ENCODE measurements at places on chromosomes 5 and 9.
A peak's percentile ranks its signal among the peaks of the same experiment; 100 is the strongest.

DNA sequence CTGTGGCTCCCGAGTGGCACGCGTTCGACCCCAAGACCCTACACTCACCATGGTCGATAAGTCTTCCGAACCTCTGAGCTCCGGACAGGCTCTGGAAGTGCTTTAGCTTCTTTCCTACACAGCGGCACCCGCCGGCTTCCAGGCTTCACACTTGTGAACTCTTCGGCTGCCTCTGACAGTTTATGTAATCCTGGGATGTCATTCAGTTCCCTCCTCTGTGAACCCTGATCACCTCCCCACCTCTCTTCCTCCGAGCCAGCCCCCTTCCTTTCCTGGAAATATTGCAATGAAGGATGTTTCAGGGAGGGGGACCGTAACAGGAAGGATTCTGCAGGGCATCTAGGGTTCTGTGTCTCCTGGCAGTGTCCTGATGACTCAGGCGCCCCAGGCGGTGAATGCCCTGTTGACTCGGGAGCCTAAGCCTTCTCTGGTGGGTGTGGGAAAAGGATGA lies at the start of gene CD14:
CD14 (minus strand) TSS at position 155 of the 451 bp plus-strand sequence; CDS start at position 51, 104 bp downstream.
- DNase-seq, result peak; percentile 49

GRCh38 chr5:175814691-175815090 lies 56.7 kb upstream of the CPLX2 start:
- DNase-seq, result peak; percentile 79

DNA sequence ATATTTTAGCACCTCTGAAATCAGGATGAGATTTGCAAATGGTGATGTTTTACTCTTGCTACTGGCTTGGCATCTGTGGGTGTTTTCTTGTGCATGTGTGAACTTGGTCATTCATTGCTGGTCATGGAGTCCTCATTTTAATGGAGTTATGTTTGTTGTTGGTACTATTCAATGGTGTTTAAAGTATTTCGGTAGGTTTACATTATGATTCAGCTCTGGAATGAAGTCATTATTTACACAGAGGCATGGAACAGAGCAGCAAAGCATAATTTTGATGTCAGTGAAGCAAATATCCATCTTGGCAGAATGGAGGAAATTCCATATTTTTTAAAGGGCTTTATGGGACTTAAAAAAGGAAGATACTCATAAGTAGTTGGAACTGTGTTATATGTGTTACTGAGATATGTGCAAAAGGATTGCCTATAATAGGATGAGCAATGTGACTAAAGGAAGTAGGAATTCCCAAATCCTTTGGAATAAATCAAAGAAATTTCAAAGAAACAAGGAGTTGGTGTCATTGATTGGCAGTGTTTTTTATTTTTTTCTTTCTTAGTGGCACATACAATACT lies 147.4 kb downstream of the ACTBL2 start:
- DNase-seq, result no peak

DNA sequence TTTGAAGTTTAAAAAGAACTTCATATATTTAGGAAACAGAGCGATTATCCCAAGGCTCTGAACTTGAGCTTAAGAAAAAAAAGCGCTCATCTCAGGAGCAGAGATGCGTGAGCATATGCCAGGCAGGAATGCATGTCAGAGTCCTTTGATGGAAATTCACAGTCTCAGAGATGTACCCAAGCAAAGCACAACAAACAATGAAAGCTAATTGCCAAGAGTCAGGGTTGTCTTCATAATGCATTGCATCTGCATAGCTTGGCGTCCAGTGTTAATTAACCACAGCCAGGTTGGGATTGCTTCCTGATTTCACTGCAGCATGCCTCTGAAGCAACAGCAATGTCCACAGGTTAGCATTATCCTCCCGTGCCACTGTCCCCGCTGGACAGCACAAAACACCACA lies 907.0 kb upstream of the DMAC1 start:
- DNase-seq, result no peak

DNA sequence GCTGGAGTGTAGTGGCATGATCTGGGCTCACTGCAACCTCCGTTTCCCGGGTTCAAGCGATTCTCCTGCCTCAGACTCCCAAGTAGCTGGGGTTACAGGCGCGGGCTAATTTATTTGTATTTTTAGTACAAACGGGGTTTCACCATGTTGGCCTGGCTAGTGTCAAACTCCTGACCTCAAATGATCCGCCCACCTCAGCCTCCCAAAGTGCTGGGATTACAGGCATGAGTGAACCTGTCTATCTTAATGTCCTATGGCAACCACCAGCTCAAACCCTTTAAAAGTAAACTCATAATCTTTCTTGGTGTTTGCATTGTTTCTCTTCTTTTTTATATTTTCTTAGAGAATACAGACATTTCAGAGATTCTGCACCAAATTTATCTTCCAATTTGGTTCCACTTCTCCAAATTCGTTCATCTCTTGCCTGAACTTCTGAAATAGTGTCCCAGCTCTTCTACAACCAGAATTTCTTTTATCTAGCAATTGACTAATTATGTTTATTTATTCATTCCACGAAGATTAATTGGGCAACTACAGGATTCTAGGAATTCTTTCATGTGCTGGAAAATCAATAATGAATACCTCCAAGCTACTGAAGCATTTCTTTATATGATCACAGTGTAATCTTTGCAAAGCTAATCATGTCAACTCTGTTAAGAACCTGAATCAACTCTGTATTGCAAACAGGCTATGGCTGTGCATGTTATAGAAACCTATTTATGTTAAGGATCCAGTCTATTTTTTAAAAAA lies 60.0 kb upstream of the TYRP1 start:
- DNase-seq, result peak; percentile 5

DNA sequence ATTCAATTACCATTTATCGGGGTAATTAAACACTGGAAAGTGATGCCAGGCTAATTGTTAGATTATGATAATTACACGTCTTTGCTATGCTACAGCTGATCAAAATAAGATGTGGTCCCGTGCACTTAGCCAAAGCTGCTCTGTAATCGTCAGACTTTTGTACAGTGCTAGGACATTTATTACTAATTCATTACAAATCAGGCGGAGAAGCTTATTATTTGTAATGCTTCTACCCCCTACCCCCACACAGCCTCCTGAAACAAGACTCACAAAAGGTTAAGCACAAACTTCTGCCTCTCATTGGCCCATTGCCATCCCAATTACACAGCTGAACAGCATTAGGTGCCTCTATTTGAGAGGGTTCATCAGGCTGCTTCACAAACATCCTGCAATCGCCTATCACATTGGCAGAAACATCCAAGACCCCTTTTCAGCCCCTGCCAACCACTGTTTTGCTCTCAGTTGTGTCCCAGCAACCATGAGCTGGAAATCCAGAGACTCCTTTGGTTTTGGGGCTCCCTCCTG lies 232.7 kb downstream of the EFNA5 start:
- no peak for DNase-seq

GRCh38 chr9:134914501-134914834 lies 3.2 kb downstream of the FCN1 start:
- DNase-seq, result no peak

GRCh38 chr5:61055434-61056006 lies 106.7 kb downstream of the SMIM15 start:
- peak; percentile 67 for DNase-seq

DNA sequence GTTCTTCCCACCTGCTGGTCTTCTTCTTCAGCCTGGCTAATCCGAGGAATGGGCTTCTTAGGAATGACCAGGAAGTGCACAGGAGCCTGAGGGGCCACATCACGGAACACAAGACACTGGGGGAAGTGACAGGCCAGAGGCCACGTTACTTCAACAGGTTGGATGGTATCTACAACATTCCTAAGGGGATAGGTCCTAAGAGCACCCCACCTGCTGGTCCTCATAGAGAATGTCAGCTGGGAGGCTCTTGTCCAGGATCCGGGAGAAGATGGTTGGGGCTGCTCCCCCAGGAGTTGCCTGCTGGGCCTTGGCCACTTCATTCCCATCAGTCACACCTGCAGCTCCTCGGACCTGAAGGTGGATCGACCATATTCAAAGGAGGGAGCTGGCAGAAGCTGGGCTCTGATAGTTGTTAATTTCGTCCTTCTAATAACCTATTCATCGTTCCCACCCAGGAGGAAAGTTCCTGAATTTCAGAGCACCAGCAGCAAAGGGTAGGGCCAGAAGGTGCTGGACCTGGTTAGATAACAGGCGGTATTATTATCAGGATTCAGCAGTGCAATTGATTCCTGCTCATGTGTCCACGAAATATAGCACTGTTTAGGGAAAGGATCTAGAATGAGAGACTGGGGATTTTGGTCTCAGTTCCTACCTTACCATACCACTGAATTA lies 1.3 kb downstream of the HINT2 start:
- DNase-seq, result peak; percentile 57

- DNase-seq, result no peak
Measured at GRCh38 chr9:89732295-89732938, 127.6 kb downstream of the GADD45G start.

GRCh38 chr5:161925960-161926359 lies 78.0 kb downstream of the GABRA1 start:
- DNase-seq, result no peak

GRCh38 chr9:112249277-112249676 lies 74.2 kb upstream of the SUSD1 start:
- DNase-seq, result no peak

GRCh38 chr5:128224336-128224735 lies 140.8 kb downstream of the SLC12A2 start:
- DNase-seq, result no peak

DNA sequence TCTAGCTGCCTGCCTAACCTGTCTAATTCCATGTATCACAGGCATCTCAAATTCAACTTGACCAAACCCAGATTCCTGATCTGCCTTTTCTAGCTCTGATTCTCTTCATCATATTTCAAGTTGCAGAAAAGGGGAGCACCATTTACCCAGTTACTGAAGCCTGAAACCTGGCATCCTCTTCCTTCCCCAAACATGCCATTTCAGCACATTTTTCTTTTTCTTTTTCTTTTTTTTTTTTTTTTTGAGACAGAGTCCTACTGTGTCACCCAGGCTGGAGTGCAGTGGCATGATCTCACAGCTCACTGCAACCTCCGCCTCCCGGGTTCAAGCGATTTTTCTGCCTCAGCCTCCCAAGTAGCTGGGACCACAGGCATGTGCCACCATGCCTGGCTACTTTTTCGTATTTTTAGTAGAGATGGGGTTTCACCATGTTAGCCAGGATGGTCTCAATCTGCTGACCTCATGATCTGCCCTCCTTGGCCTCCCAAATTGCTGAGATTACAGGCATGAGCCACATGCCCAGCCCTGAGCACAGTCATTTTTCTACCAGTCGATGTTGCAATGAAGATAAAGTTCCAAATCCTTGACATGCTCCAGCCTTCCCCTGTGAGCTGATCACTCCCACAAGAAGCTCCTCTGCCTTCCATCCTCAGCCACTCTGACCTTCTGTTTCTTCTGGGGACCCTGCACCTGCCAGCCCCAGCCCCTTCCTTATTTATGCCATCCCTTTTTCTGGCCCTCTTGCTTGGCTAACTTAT lies 32.2 kb downstream of the ACER2 start:
- DNase-seq, result no peak

GRCh38 chr5:141747152-141748141 lies 65.4 kb upstream of the ARAP3 start:
- peak; percentile 82 for DNase-seq

- DNase-seq, result no peak
Measured at GRCh38 chr9:119044806-119045205, 324.4 kb downstream of the BRINP1 start.

DNA sequence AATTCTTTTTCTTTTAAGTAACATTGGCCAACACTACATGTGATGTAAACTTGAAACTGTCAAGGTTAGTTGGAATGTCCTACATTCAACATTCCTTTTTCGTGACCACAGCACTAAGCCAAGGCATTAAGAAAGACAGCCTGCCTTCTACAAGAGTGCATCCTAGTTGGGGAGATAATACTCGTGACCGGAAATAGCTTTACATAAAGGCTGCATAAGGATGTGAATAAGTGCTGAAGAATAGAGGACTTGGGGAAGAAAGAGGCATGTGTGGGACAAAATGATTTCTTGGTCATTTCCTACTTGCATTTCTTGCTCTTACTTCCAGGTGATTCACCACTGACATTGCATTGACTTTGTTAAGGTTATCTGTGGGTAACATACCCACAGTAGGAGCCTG lies 282.0 kb downstream of the DMRT2 start:
- DNase-seq, result no peak

GRCh38 chr9:116937361-116937760 lies 250.3 kb downstream of the TRIM32 start:
- no peak for DNase-seq

DNA sequence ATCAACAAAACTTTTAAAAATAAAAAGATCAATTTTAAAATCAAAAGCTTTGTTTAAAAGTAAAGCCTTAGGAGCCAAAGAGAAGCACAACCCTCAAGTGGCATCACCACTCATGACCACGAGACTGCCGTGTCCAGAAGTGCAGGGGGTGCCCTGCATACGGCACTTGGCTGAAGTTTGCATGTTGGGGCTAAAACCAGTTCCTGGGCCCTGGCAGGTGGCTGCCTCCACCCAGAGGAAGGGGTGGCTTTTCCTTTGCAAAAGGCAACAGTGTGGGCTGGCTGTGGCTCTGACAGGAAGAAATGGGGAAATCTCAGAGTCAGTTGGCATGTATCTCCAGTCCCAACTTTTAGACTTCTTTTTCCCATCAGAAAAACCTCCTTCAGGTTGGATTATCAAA lies 15.3 kb downstream of the TRMO start:
- DNase-seq, result no peak

- no peak for DNase-seq
Measured at GRCh38 chr9:128121924-128122808, 5.4 kb downstream of the PTGES2 start.

DNA sequence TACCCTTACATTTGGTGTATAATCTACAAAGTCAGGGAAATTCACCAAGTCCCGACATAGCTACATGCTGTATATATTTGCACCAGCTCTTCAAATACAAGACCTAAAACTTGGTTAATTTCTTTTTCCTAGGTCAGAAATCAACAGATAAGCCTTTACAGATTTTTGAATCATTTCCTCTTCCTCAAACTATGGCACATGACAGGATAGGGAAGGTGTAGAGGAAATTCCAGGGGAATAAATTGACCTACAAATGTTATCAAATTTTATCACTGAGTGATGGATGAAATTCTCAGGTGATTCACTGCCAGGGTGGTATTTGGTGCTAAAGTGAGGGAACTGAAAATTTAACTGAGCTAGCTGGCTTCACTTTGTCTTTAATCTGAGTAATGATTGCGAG lies 360.0 kb downstream of the BNC2 start:
- DNase-seq, result no peak

Data from ACHN (cell line).